Activated T-helper 1 cell treated with anti-CD3 and anti-CD28 coated beads, Interleukin-2, amount 50 U/mL, for 16 hours (primary cell): ENCODE measurements at places on chromosomes 3 and 15.
A peak's percentile ranks its signal among the peaks of the same experiment; 100 is the strongest.

GRCh38 chr3:41370307-41370706 is 171.0 kb downstream of the CTNNB1 start:
- DNase-seq: no peak

DNA sequence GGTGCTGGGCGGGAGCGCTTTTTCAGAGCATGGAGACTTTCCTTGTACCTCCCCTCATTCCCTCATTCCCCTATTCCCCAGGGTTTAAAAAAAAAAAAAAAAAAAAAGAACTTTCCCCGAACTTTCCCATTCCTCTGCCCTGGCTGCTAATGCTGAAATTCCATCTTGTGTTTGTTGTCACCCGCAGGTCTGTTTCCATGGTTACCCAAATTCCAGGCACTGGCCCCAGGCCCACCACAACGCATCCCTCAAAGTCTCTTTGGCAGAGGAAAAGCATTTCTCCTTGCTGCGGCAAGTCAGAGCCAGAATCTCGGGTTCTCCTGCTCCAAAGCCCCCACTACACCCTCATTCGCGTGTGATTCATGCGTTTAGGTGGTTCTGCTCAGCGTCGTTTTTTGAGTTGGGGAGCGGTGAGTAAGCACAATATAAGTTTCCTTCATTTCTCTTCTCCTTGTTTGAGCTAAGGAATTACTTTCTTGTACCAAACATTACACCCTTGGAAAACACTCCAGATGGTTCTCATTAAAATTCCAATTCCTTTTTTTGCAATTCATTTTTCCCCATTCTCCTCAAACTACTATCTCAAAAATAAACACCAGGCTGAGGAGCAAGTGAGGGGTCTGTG is 21.6 kb downstream of the ANAPC13 start:
- no peak for DNase-seq

DNA sequence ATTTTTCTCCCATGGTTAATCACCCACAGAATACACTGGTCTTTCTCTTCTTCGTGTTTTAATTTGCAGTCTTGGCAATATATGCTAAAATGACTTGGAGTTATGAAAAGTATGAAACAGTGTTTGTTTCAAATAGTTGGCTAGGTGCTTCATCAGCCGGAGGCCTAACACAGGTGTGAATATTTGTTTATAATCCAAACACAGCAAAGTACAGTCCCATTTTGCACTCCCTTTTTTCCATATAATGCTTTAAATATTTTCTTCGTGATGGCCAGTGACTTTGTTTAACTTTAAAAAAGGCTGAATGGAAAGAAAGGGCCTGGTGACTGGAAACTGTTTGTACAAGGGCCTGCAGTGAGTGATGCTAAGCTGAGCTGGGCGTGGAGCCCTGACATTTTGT is 219.7 kb upstream of the LRIG1 start:
- no peak for DNase-seq

GRCh38 chr3:117565777-117566176 is 856.2 kb downstream of the TUSC7 start:
- no peak for DNase-seq

- no peak for DNase-seq
Observed at GRCh38 chr3:10223676-10224639, 24.3 kb upstream of the TATDN2 start.

- DNase-seq: no peak
Observed at GRCh38 chr3:78659386-78659987, 1108.3 kb downstream of the ROBO1 start.

DNA sequence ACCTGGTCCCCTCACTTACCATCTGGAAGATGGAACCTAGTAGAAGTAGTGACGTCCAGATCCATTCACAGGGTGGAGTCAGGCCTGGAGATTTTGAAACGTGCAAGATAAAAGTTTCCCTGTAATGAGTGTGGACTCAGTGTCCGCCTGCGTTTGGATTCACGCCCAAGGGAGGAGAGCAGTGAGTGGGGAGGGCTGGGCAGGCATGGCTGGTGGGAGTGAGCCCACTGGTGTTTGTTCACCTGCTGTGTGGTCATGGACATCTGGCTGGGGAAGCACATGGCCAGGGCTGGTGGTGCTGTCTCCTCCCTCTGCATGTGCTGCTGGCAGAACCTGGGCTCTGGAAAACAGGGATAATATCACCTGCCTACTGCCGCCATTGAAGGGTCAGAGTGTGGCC is 37.0 kb downstream of the RLBP1 start:
- DNase-seq: no peak

GRCh38 chr3:71478568-71478967 is 105.0 kb downstream of the FOXP1 start:
- DNase-seq: peak; percentile 48

- no peak for DNase-seq
Observed at GRCh38 chr3:155995525-155996370, 124.6 kb upstream of the KCNAB1 start.
